IMR-90 (cell line): ENCODE measurements at places on chromosomes 5 and 9.

DNA sequence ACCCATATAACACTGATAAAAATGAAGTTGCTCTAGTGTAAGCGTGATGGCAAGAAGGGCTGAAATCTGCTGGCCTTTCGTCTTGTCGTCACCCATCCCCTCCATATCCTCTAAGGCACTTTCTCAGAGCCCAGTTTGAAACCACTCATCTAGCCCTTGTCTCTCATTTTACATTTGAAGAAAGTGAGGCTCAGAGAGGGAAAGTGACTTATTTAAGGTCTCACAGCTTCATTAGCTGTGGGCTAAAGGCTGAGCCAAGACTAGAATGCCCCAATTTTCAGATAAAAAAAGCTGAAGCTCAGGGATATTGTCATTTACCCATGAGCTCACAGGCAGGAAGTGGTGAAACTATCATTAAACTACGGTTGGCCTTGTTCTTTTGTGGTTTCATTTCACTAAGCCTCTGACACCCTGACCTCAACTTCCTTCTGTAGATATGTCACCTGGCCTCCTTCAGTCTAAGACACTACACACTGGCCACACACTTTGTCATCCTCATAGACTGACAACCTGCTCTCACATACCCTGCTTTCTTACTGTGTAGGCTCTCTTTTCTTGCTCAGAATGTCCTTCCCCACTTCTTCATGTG lies 176.7 kb upstream of the DMAC1 start:
- no peak for DNase-seq

DNA sequence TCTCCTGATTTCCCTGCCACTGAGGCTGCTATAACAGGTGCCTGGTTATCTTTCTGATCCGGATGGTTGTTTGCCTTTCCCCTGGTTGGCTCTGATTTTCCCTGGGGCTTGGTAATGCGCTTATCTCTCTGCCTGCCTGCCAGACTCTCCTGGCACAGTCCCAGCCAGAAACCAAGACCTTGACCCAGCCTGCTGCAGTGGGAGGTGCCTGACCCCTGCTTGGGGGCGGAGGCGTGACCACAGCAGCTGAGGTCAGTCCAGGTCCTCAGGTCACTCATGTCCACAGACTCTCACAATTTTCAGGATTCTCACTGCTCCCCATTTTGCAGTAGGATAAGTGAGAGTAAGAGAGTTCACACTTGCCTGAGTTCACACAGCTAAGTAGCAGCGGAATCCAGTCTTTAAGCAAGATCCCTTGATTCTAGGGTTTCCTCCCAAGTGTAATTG lies 24.4 kb upstream of the SYNPO start:
- DNase-seq: no peak

DNA sequence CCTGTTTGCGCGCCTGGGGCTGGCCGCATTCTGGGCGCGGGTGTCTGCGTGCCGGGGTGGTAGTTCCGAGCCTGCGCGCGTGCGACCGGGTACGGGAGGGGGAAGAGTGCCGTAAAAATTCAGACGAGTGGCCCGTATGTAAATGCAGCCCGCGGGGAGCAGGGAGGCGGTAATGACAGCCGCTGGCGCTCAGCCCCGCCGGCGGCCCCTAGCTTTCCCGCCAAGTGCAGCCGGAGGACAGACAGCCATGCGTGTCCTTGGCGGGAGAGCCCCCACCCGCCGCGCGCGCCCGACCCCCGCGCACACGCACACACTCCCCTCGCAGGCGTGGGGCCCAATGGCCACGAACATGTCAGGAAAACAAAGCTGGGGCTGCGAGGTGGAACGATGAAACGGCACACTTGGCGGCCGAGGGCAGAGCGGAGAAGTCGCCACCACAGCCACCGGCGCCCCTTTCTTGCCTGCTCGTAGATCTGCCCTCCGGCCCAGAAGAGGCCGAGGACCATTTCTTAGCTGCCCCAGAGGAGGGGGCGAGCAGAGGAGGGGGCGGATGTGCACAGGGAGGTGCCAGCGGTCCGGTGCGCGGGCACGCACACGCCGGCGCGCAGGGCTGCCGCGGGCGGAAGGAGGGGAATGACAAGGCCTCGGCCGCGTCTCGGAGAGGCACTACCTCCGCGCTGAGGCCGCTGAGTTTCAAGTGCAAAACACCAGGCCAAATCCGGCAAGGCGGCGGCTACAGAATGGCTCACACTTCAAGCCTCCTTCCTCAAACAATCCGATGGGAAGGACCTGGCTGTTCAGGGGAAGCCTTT lies 208.4 kb downstream of the MEF2C start:
- DNase-seq: no peak

GRCh38 chr5:68339921-68340321 lies 124.4 kb downstream of the PIK3R1 start:
- DNase-seq: no peak

GRCh38 chr9:93587284-93587650 lies 10.9 kb downstream of the PHF2 start:
- DNase-seq: no peak

- peak; percentile 58 for DNase-seq
Measured at GRCh38 chr5:10036136-10036815, 213.4 kb downstream of the ATPSCKMT start.

- no peak for DNase-seq
Measured at GRCh38 chr5:55896663-55897062, 45.5 kb downstream of the IL31RA start.

GRCh38 chr9:106393226-106393625 lies 469.7 kb upstream of the ZNF462 start:
- DNase-seq: no peak

DNA sequence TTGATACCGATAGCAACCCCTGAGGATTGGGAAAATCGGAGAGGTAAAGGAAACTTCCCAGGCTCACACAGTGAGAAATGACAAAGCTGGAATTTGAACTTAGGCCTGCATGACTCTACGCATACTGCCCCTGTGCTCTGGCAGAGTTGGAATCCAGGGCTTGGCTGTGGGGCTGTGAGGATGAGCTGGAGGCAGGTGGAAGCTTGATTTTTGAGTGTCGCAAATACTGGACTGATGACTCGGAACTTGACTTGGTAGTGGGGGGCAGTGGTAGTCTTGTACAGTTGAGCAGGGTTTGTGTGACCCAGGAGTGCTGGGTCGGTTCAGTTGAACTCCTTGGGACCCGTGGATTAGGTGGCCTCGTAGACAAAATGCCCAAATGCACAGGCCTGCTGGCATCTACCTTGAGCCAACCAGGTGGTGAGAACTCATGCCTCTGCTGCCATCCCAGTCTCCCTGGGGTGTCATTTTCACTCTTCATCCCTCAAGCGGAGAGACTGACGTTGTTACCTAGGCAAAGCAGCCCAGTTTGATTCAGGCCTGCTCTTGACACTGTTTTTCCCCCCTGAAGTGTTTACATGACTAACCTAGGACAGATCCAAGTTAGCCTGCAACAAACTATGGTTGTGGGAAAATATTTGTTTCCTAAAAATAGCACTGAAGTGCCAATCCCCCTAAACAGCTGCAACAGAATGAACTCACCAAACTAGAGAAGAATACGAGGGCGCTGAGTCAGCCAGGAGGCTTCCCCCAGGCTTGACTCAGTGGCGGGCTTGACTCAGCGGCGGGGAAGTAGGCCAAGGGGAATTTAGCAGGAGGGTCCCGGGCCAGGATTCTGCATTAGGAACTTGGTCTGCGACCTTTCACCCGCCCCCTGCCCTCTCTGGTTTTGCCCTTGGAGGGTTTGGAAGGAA lies 45.7 kb upstream of the ORM1 start:
- DNase-seq: peak; percentile 98

DNA sequence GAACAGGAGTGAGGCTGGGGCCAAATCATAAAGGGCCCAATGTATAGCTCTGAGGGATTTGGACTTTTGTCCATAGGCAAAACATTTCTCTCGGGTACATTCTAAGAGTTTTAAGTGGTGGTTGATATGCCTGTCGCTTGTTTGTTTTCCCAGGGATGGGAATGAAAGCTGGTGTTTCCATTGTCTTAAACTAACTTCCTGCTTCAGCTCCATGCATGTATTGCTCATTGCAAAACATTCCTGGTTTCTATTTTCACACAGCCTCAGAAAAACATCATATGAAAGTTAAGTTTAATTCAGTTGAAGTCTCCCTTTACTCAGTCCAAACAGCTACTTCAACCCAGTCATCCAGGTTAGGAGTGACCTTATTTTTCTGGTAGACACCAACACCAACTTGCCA lies 235.0 kb downstream of the ACTL7B start:
- DNase-seq: no peak

GRCh38 chr5:181181650-181182565 lies 23.1 kb downstream of the TRIM7 start:
- peak; percentile 65 for DNase-seq

DNA sequence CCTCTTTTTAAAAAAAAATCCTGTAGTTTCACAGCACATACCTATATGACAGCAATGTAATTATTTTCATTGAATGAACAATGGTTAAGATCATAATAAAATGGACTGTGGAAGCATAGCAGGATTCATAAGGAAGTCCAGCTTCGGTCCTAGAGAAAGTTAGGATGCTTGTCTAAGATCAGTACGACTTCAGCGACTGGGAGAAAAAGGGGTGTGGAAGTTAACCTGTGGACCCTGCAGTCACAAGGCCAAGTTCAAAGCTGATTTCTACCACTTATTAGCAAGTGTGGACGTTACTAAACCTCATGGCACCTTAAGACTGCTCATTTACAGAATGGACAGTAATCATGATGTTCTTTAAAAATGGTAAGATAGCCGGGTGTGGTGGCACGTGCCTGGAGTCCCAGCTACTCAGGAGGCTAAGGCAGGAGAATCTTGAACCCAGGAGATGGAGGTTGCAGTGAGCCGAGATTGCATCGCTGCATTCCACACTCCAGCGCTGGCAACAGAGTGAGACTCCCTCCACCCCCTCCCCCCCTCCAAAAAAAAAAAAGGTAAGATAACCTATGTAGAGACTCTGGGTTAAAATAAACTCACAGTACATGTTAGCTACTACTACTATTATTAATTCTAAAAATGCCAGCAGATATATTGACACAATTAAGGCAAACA lies 71.6 kb upstream of the PCA3 start:
- no peak for DNase-seq

GRCh38 chr5:133890776-133891280 lies 77.6 kb downstream of the C5orf15 start:
- no peak for DNase-seq

GRCh38 chr5:120803282-120803681 lies 339.2 kb downstream of the PRR16 start:
- peak; percentile 54 for DNase-seq

DNA sequence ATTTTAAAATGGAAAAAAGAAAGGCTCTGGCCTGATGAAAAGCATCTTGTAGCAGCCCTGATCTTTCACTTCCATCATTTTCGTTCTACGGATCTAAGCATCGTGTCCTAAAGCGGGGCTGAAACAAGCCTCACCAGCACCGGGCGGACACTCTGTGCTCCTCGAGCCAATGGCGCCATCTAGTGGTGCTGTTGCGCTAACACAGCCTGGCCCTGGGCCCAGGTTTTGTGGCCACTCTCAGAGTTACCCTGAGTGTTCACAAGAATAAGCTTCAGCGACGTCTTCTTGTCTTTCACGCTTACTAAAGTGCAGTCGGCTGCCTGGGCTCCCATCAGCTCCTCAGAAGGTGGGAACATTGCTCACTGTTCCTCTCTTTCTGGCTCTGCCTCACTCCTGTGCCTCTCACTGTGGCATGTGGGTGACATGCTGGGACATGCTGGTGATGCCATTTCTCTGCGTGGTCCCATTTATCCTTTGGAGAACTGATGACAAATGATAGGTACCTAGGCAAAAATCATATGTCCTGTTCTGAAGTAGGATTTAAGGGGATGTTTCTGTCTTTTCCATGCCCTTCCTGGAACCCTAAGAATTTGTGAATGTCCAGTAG lies 32.7 kb downstream of the DMRT3 start:
- DNase-seq: peak; percentile 60

GRCh38 chr9:2764353-2764752 lies 47.0 kb downstream of the KCNV2 start:
- peak; percentile 31 for DNase-seq

DNA sequence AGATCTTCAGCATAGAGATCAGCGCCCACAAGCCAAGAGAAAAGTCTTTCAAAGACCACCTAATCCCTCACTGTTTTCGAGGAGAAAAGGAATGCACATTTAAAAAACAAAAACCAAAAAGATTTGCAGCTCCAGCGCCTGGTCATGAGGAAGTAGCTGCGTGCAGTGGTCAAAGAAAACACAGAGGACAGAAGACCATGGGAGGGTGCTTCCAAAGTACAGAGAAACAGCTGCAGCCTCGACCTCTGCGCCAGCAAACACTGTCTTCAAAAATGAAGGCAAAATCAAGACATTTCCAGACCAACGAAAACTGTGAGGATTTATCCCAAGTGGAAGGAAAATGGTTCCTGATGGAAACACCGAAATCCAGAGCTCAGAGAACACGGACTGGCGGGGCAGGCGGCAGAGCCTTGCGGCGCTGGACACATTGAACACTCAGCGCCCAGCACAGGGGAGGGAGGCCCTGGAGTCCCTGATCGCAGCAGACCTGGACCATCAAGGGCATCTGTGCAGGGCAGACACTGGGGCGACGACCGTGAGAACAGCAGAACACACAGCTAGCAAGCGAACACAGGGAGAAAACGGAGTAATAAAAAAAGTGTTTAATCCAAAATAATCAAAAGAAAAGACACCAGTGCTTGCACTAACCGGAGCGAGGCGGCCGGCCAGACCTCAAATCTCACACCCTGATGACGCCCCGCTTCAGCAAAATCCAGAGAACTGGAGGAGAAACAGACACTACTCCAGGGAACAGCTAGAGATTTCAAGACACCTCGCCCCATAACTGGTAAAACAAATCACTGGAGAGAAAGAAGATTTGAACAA lies 12.6 kb upstream of the SLC12A7 start:
- DNase-seq: no peak

DNA sequence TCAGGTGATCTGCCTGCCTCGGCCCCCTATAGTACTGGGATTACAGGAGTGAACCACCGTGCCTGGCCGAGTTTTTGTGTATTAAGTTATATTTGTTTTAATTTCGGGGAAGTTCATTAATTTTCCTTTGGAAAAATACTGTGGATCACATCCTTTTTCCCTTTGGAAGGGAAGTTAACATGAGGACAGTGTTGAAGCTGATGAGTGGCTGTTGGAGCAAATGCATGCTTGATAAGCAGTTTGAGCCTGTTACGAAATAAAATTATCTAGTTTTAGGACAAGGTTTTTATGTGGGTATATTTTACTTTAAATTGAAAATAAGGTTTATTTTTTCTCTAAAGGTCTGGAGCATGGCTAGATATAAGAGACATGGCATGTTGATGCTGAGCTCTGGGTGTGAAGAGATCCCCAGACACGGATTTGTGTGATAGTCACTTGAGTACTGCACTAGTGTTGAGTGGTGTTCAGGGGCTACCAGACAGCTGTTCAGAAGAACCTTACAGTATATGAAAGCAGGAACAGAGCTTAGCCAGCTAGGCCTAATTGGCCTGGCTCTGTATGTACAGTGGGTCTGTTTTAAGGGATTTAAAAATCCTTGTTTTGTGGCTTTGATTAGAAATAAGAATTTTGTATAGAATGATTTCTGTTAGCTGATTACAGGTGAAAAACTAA lies 17.4 kb downstream of the LMNB1 start:
- no peak for DNase-seq

DNA sequence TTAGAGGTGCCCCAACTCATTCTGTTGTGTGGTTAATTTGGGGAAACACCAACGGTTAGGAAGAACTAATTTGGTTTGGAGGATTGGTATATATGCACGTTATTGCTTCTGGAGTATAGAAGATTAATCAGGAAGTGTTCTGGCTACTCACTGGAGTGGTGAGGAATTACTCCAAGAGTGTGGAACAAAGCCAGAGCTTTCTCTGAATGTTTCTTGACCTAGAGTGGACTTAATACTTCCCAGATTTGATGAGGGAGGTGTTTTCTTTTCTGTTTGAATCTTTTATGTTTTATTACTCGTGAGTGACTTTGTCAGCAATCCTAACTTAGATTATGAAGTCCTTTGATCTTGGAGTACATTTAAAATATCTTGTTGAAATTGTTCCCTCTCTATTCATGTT lies 163.7 kb downstream of the MAN2A1 start:
- DNase-seq: no peak
